ENCODE measurements at places on chromosomes 11 and 22.

- DNase-seq = no peak
Measured at GRCh38 chr11:120244476-120245365, 4.8 kb downstream of the POU2F3 start.

GRCh38 chr11:11620921-11621572 is 758 bp downstream of the GALNT18 start:
- DNase-seq = no peak

GRCh38 chr22:38868886-38869381 is 3.1 kb downstream of the CBX6 start:
- no peak for DNase-seq

GRCh38 chr11:746289-747157 is 741 bp upstream of the TALDO1 start:
- DNase-seq = no peak

DNA sequence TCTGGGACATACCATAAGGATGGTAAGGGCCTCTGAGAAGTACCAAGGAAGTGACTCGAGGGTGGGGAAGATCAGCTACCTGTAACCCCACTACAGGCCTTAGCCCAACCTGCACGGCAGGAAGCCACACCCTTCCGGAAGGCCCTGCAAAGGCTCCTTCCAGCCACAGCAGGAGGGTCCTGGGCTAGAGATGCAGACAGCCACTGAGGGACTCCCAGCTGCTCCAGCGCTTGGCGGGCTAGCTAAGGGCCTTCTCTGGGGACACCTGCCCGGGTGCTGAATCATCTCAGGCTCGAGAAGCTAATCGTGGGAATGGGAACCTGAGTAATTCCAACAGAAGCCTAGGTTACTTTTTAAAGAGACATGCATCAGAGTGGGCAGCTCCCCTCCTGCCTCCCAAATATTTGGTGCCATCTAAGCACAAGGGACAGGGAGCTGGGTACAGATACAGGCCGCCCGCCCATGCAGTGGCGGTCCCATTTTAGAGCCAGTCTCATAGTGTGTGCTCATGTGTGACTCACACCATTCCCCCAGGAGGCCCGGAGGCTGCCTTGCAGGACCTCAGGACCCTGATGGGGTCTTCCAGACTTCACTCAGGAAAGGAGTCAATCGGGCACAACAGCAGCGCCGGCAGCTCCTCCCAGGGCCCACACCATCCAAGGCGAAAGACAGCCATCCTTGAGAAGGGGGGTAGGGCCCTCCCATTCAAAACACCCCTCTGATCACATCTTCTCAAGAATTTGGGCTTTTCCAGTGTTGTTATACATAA is 8.0 kb downstream of the MYH9 start:
- DNase-seq = no peak
